Body of pancreas (tissue), 4 donors: ENCODE measurements at places on chromosomes 16 and 17. TPM values are rescaled to one million over a fixed set of nuclear protein-coding genes. Genes with fewer than 3 reads are reported as not detected.

DNA sequence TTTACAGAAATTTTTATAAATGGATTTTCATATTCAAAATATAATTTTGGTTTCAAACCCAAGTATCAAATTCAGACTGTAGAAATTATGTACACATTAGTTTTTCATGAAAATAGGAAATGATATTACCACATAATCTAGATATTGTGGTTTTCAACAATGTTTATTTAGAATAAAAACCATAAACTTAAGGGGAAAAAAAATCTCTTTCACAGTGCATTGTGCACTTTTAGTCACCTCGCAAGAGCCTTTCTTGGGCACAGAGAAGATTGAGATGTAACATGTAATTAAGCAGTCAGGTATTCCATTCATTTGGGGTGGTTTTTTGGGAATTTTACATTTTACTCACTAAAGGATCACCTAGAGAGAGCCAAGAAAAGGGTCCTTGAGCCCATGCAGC lies 104.0 kb downstream of the TANC2 start:
- no peak for DNase-seq

DNA sequence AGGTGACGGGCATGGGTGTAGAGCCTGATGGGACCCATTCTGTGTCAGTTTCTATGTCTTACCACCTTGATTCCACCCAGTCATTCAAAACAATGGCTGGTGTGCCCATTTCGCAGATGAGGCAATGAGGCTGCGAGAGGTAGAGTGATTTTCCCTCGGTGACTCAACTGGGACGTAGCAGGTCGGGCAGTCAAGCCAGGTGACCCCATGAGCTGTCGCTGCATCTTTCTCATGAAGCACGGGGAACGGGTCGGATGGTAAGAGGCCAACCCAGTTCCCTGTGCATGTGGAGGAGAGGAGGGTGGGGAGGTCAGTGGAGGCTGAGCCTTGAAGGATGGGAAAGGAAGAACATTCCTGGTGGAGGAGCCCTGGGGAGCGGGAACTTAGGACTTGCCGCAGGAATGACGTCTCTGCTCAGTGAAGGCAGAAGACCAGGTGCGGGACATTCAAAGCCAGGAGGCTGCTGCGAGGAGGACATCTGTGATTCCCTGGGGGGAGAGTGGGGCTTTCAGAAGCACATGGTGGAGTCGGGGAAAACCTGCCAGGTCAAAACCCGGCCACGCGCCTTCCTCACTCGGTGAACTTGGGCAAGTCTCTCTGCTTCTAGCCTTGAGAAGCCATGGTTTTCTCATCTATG lies 1.1 kb downstream of the IL21R start:
- DNase-seq: no peak

DNA sequence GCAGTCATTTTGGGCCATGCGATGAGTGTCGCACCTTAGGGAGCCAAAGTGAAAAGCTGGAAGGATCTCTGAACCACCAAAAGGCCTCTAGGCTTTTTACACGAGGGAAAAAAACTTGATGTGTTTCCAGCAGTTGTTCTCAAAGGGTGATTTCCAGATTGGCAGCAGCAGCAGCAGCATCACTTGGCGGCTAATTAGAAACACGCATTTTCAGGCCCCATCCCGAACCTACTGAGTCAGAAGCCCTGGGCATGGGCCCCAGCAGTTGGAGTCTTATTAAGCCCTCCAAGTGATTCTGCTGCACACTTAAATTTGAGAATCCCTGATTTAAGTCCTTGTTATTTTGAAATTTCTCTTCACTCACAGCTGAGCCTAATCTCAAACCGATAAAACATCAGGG lies 25.3 kb upstream of the PYY start:
- no peak for DNase-seq

GRCh38 chr16:75089486-75090202 lies 26.9 kb downstream of the LDHD start:
- no peak for DNase-seq

Gene MEIOB
- not detected for total RNA-seq

Gene HSD11B2
- 13.8 TPM for total RNA-seq
